ENCODE measurements at places on chromosomes 6 and 20.

GRCh38 chr6:51141080-51141479, 322.4 kb downstream of the TFAP2B start:
- DNase-seq: no peak

GRCh38 chr20:24779131-24779530, 169.9 kb upstream of the CST7 start:
- no peak for DNase-seq

DNA sequence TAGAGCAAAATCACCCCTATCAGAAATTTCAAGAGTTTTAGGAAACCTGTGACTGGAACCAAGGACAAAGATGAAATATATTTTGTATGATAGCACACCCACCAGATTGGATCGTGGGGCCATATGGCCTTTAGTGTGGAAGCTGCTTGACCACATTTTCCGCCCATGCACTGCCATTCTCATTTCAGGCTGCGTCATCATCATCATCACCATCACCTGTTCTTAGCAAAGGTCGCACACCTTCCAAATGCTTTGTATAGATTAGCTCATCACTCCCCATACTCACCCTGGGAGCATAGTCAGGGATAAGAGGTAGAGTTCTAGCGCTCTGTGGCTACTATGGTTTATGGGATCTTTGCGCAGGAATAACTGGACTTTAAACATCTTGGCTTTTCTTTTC, 185.7 kb downstream of the MTHFD1L start:
- no peak for DNase-seq

DNA sequence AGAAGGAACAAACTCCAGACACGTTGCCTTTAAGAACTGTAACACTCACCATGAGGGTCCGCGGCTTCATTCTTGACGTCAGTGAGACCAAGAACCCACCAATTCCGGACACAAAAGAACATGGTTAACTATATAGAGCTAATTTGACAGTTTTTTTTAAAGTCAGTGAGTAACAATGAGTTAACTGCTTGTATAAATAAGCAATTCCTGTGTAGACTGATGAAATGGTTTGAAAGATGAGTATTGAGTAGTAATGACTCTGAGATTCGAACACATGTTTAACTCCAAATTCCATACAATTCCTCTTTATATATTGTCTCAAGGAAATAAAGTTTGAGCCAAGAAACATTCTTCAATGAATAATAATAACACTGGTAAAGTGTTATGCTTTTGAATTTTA, 478.0 kb downstream of the MMUT start:
- DNase-seq: no peak
